ENCODE measurements at places on chromosomes 4 and X.

GRCh38 chr4:15912961-15913630, 25.4 kb downstream of the FGFBP1 start:
- DNase-seq, result no peak

DNA sequence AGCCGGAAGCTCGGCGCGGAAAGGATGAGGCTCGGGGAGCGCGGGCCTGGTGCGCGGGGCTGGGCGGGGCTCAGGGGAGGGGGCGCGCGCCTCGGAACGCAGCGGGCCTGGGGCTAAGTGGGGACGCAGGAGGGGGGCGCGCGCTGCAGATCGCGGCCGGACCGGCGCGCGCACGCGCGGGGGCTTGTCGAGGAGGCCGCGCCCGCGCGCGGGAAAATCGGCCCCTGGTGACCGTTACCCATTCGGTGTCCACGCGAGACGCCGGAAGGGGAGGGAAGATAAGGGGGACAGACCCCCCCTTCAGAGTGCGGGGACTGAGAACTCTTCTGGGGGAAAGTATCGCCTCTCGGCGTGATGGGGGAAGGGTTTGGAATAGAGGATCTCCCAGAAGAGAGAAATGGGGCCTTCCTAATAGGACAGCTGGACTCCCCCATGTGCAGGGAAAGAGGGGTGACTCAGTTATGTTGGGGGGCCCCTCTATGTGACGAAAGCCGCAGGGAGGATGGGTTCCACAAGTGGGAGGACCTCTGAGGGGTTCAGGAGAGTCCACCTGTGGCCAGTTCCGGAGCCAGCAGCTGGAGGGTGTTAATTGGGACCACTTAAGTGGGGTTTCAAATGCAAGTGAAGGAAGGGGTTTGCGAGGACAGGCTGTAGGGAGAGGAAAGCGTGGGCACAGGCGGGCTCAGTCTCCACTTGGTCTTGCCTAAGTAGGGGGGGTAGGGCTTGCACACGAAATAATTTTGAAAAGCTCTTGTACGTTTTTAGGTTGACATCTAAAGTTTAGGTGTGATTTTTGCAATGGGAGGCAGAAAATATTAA, 584 bp downstream of the SUV39H1 start:
- DNase-seq, result no peak

GRCh38 chr4:16467061-16467460, 240.8 kb upstream of the TAPT1 start:
- DNase-seq, result no peak

DNA sequence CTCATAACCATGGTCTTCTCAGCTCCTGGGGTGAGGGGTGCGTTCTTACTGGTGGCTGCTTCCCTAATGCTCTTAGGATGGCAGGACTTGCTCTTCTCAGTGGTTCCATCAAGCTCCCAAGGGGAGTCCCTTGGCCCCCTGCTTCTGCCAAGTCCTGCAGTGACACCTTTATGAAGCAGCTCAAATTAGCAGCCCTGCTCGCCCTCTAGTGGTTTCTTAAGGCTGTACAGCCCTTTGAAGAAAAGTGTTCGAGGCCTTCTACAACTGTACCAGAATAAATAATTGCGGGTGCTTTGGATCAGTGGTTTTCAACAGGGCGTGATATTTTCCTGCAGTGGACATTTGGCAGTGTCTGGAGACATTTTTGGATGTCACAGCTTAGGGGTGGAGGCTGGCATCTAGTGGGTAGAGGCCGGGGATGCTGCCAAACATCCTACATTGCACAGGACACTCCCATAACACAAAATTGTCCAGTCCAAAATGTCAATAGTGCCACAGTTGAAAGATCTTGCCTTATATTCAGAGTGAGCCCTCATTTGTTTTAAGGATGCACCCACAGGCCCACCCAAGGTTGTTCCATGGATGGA, 204.7 kb upstream of the S100G start:
- DNase-seq, result peak; percentile 1

DNA sequence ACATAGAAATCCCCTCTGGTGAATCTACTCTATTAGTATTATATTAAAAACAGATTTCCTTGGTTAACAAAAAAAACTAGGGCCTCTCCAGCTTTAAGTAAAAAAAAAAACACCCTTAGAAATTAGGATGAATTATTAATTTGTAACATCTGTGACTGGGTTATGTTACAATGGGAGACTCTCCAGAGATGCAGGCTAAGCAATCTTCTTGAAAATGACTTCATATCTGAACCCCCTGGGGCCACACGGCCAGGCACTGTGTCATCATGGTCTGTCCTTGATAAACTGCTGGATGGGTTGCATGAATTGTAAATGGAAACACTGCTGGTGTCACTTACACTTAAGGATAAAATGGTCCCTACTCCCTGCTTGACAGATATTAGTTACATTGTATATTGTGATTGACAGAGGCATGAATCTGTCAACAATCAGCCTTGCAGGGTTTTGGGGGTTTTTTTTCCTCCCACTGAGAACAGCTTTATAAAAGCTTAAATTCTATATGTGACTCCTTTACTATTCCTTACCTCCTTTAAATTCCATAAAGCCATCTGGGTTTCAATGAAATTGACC, 49.1 kb downstream of the PRKG2 start:
- DNase-seq, result no peak

DNA sequence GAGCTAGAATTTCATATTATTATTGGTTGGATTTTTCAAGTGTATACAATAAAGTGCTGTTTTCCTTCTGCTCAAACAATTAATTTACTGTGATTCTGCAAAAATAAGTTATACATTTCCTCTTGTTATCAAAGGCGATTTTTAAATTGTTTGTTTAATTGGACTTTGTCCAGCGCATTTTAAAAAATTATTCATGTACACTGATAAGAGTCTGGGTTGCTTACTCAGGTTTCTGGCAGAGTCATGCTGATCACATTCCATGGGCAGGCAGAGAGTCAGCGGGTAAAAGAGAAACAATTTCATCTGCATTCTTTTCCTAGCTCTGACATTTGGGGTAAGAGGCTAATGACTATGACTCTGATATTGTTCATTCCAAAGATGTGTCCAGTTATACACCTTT, 8.9 kb downstream of the FAT4 start:
- no peak for DNase-seq

DNA sequence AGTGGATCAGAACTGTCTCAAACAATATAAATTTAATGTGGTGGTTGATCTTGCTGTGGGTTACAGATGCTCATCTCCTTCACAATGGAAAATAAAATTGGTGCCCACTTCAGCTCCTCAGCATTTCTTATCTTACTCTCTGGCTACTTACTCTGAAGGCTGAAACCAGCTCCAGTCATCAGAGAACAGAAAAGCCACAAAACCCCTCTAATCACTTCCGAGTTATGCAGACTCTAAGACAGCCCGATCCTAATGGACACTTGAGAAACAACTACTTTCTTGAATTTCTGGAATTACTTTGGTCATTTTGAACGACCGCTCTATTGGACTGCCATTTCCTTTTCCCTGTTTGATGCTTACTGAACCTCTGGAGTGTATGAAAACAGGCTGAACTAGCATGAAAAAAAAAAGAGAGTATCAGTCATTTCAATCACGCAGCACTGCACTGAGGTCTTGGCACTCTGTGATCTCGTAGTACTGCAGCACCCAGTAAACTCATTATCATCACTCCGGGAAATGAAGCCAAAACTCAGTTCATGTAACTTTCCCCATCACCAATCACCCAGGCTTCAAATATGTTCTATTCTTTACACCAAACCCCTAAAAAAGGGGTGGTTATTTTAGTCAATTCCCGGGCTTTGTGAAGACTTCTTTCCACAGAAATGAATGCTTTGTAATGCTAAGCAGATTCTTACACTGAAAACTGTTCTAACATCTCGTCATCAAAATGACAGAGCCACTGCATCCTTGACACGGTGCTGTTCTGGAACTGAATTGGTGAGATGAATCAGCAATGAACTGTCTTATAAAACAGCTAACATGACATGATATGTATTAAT, 54.5 kb downstream of the TSPAN5 start:
- no peak for DNase-seq

DNA sequence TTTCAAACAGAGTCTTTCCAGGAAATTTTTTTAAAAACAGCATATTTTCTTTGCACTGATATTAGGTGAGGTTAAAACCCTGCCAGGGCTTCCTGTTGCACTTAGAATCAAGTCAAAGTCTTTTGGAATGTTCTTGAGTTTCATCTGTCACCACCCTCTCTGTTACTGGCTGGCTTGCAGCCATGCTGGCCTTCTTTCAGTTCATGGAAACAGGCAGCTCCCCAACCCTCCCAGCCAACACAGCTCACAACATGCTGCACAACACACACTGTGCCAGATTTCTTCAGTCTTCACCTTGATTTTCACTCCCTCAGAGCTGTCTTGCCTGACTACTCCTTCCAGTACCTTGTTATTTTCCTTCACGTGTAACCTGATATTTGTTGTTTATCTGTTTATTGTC, 129.5 kb downstream of the KCNIP4 start:
- no peak for DNase-seq

DNA sequence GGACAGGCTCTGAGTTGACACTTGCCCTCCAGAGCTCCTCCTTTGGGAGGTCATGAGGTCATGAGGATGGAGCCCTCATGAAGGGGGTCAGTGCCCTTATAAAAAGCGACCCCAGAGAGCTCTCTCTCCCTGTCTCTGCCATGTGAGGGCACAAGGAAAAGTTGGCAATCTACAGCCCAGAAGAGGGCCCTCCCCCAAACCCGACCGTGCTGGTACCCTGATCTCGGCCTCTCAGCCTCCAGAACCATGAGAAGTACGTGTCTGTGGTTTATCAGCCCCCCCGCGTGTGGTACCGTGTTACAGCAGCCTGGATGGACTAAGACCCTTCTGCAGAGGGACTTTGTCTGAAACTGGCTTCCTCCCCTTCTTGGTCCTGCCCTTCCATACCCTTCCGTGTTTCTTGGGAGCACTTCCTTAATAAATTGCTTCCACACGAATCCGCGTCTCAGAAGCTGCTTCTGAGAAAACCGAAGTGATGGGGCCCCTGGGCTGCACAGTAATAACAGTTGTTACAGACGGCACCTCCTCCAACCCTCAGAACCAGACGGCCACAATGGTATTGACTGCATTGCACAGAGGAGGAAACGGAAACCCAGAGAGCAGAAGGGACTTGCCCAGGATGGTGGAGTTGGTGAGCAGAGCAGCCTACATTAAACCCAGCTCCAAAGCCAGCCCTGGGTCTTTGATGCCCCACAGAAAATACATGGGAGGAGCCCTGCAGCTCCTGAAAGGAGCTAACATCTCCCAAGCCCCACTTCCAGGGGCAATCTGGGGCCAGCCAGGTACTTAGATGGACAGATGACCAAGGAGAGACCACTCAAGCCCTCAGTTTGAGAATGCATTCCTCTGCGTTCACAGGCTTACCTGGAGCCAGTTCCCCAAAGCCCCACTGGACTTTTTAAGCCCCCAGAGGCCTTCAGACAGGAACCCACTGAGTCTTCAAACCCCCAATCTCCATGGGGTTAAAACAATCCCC, 242.7 kb downstream of the BCOR start:
- peak; percentile 25 for DNase-seq

GRCh38 chr4:89894649-89895550, at the start of gene MMRN1:
MMRN1 (plus strand) TSS chr4:89894854; CDS start chr4:89894972, 118 bp downstream.
- no peak for DNase-seq

- DNase-seq, result no peak
Measured at GRCh38 chr4:18566970-18567799, 545.6 kb upstream of the LCORL start.

GRCh38 chr4:93103042-93103441, 725.5 kb upstream of the ATOH1 start:
- DNase-seq, result no peak

DNA sequence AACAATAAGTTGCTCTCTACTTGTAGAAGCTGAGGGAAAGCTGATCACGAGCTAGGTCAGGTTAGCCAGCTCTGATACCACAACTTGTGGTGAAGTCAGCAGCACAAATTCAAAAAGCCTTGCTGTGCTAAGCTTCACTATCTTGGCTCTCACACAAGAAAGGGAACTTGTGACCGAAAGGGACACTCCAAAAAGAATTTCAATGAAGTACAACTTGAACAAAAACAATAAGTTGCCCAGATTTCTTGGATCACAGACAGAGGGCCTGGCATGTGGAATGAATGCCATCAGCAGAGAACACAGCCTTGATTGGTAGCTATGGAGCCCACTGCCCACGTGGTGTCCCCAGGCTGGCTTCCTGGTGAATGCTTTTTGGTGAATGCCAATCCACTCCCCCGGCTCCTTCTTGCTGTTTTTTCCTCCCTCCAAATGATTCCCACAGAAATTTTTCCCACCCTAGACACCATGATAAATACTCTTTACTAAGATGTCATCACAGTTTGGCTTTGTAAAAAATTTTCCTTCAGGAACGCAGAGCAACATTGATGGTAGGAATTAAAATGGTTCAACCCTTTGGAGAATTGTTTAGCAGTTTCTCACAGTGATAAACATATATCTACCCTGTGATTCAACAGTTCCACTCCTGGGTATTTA, 82.6 kb downstream of the ANXA3 start:
- no peak for DNase-seq

- DNase-seq, result no peak
Measured at GRCh38 chr4:110188113-110188512, 10.3 kb downstream of the ELOVL6 start.

All from stimulated activated CD8-positive, alpha-beta memory T cell treated with anti-CD3 and anti-CD28 coated beads, Interleukin-7, amount 100 ng/mL, for 24 hours (primary cell).